ENCODE measurements at places on chromosomes 1 and 21.

DNA sequence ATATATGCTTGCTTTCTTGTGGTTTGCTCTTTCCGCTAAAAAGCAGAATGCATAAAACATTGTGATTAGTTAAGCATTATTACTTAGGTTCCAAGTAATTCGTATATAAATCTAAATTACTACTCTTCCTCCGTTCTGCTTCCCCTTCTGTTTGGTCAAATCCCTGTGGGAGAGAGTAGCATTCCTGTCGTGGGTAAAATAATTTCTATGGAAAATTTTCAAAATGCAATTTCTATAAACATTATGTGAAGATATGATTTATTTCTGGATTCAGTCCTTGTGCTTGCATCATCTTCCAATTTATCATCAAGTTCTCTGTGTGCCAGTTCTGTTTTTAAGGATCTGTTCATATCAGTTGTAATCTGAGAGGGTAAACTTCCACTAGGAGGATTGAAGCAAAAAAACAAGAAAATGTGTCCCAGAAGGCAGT lies 7.2 kb upstream of the WARS2 start:
- DNase-seq: no peak

- no peak for DNase-seq
Measured at GRCh38 chr1:191483988-191484387, 674.3 kb upstream of the RGS18 start.

DNA sequence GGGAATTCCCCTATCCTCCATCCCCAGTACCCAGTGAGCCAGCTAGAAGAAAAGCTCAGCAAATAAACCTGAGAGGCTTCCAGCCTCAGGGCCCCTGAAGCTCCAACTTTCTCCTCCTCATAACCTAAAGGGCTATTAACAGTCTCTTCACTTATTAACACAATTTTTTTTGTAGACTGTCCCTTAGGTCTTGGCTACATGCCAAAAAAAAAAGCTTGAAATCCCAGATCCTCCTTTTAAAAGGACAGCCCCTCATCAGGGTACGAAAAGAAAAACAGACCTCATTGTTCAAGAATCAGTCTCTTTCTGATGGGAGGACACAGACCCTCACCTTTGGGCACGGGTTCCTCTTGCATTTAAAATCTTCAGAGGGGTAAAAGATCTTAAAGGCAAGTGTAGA lies 72.8 kb upstream of the CD1D start:
- DNase-seq: no peak

GRCh38 chr1:25526753-25527152 lies 16.7 kb upstream of the LDLRAP1 start:
- DNase-seq: no peak

GRCh38 chr1:83910461-83910860 lies 88.5 kb downstream of the TTLL7 start:
- DNase-seq: no peak

GRCh38 chr1:94056171-94056570 lies 64.8 kb downstream of the ABCA4 start:
- no peak for DNase-seq

DNA sequence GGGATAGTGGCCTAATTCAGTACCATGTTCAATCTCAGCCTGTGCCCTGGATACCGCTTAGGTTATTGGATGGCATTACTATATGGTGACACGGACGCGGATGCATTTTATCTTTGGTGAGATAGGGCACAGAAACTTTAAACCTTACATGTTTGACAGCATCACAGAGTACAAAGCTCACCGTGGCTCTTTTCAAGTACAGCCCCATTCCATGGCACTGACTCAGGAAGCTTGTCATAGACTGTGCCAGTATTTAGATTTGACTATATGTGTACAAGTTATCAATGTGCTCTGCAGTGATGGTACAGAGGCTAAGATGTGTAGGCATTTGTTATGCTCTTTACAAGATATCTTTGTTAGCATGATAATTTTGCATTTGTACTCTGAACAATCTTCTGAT lies 169.0 kb downstream of the RYR2 start:
- no peak for DNase-seq

DNA sequence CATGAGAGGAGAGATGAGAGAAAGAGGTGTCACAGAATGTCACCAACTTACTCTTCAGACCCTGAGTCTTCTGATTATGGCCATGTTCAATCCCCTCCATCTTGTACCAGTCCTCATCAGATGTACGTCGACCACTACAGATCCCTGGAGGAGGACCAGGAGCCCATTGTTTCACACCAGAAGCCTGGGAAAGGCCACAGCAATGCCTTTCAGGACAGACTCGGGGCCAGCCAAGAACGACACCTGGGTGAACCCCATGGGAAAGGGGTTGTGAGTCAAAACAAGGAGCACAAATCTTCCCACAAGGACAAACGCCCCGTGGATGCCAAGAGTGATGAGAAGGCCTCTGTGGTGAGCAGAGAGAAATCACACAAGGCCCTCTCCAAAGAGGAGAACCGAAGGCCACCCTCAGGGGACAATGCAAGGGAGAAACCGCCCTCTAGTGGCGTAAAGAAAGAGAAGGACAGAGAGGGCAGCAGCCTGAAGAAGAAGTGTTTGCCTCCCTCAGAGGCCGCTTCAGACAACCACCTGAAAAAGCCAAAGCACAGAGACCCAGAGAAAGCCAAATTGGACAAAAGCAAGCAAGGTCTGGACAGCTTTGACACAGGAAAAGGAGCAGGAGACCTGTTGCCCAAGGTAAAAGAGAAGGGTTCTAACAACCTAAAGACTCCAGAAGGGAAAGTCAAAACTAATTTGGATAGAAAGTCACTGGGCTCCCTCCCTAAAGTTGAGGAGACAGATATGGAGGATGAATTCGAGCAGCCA lies 8.0 kb downstream of the ELOA start:
- peak; percentile 32 for DNase-seq

GRCh38 chr1:24874056-24874455 lies 56.0 kb downstream of the RUNX3 start:
- DNase-seq: no peak

DNA sequence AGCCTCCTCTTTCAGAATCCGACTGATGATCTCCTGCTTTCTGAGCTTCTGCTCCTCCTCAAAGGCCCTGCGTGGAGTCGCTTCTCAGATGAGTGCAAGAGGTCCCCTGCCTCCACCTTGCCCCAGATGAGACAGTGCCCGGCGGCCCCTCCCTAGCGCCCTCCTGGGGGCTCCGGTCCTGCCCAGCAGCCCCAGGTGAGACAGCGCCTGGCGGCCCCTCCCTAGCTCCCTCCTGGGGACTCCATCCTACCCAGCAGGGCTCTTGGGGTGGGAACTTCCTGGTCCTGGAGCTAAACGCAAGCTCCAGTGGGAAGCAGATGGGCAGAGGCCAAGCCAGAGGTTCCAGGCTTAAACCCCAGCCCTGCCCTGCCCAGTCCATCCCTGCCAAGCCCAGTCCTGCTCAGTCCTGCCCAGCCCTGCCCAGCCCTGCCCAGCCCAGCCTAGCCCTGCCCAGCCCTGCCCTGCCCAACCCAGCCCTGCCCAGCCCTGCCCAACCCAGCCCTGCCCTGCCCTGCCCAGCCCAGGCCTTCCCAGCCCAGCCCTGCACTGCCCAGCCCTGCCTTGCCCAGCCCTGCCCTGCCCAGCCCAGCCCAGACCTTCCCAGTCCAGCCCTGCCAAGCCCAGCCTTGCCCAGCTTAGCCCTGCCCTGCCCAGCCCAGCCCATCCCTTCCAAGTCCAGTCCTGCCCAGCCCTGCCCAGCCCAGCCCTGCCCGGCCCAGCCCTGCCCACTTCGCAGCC lies 34.6 kb downstream of the CFAP74 start:
- DNase-seq: no peak

GRCh38 chr1:115529216-115529897 lies 112.4 kb upstream of the VANGL1 start:
- DNase-seq: no peak

DNA sequence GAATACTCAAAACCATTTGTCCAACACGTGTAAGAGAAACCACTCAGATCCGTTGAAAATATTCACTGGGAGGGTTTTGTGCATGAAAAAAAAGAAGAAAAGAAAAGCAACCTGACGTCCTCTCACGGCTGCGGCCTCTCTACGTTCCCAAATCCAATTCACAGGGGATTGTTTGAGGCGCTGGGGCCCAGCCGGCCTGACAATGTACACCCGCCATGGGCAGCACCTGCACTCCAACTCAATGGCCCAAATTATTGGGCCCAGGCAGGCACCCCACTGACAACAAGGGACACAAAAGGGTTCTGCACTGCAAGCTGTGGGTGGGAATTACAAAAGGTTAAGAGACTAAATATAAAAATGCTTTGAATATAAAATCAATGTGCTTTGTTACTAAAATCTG lies 41.5 kb downstream of the MORN1 start:
- no peak for DNase-seq

DNA sequence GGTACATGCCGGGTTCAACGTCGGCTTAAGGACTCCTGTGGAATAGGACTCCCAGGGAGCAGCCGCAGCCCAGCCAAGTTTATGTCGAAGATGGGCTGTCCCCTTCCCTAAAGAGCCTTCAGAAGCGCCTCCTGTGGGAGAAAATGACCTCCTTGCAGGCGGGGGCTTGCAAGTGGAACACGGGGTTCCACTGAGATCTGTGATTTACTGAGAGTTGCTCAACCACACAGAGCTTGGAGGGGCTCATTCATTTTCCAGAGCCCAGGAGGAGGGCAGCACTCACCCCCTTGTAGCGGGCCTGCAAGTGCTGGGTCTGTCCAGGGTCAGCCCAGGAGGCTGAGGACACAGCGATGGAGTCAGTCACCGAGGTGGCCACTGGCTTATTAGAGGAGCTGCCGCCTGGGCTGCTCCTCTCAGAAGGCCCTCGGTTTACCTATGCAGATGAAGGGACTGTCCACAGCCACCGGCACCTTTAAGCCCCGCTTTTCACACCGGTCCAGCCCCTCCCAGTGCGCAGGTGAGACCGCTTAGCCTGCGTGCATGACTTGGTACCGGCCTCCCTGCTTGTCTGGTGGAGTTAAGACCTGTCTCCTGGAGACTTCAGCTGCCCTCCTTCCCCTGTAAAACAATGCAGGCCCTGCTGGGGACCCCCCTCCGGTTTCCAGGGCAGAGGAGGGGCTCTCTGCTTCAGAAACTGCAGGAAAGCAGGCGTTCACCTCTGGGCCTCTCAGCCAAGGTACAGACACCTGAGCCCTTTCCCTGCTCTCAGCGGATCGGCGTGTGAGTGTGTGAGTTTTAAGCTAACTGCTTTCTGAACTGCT lies 57.5 kb downstream of the ATP5PO start:
- DNase-seq: no peak

GRCh38 chr1:17098446-17099317 lies 20.6 kb downstream of the PADI2 start:
- peak; percentile 26 for DNase-seq

- DNase-seq: peak; percentile 37
Measured at GRCh38 chr1:16145030-16145661, 10.7 kb downstream of the EPHA2 start.

DNA sequence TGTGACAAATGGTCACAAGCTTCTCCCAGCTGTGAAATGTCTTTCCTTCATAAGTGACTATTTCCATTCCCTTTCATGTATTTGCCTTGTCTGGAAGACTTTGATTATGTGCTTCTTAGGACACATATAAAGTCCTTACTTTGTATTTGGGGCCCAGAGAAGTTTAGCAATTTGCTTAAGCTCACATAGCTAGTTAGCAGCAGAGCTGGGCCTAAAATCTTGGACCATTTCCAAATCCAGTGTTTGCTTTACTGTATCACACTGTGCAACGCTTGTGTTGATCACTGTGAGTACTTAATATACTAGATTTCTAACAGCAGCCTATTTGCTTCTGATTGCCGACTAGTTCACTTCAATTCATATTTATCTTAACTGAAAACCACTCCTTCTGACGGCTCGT lies 2.2 kb upstream of the KCNA3 start:
- DNase-seq: no peak
